Cortex of kidney (tissue), 1 donor: ENCODE measurements at places on chromosomes 4 and X.

GRCh38 chrX:32408389-32408788 is 803.0 kb downstream of the DMD start:
- DNase-seq: no peak

DNA sequence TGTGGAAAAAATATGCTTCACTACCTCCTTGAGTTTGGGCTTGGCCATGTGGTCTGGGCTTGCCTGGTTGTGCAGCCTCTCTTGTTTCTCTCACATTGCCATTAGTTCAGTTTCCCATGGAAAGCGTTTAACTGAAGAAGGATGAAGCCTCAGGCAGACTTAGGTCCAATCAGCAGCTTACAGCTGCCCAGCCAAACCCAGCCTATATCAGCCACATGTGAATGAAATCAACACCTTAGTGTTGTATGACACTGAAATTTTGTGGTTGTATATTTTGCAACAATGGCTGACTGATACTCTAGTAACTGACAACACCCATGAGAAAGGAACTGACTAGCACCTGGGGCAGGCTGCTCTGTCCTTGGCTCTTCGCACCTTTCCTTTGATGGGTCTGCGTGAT is 81.2 kb downstream of the KLF8 start:
- DNase-seq: no peak

GRCh38 chr4:8157944-8158709 is 486 bp downstream of the ABLIM2 start:
- no peak for DNase-seq

GRCh38 chrX:153596981-153597750 is 1.8 kb downstream of the CCNQ start:
- no peak for DNase-seq

GRCh38 chrX:9927698-9928482 is 39.3 kb upstream of the CLDN34 start:
- no peak for DNase-seq

GRCh38 chrX:69389101-69389501 is 115.0 kb upstream of the NALF2 start:
- DNase-seq: no peak

DNA sequence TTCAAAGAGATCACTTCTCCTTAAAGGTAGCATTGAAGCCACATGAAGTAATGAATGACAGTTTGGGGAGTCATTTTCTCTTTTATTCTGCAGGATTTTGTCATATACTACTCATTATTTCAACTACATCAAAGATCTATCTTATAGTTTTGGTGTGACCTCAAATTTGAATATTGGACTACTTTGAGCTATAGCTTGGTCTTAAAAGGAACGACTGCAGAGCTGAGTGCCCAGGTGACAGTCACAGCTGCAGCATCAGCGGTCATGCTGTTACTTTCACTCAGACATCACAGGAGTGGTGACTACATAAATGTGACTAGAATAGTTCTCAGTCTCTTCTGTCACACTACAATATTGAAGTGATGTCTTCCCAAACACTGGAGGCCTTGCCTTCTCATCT is 10.7 kb upstream of the SPCS3 start:
- DNase-seq: no peak
